ENCODE measurements at places on chromosomes 7 and 10. TPM values are rescaled to one million over a fixed set of nuclear protein-coding genes. Genes with fewer than 3 reads are reported as not detected.
A peak's percentile ranks its signal among the peaks of the same experiment; 100 is the strongest.

- no peak for DNase-seq
Observed at GRCh38 chr10:18797286-18797685, 138.1 kb downstream of the ARL5B start.

DNA sequence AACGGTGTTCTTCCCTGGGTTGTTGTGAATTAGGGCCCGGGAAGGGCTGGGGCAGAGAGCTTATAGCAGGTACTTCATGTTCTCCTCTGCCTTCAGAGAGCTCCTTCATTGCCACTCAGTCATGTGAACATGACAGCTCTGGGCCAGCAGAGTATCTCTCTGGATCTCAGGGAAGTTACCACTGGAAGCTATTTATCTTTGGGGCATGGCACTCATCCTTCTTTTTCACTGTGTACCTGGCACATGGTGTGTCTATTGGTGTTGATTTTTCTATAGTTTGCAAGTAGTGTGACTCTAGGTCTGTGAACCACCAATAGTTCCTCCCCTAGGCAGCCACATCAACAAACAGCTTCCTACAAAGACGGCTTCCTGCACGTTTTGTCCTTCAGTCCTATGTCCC, 156.6 kb downstream of the PKD1L1 start:
- no peak for DNase-seq

Gene CPXM2
- total RNA-seq, result not detected

- no peak for DNase-seq
Observed at GRCh38 chr10:116210588-116211346, 62.2 kb downstream of the GFRA1 start.

GRCh38 chr7:70034999-70035398, 436.7 kb downstream of the AUTS2 start:
- no peak for DNase-seq

DNA sequence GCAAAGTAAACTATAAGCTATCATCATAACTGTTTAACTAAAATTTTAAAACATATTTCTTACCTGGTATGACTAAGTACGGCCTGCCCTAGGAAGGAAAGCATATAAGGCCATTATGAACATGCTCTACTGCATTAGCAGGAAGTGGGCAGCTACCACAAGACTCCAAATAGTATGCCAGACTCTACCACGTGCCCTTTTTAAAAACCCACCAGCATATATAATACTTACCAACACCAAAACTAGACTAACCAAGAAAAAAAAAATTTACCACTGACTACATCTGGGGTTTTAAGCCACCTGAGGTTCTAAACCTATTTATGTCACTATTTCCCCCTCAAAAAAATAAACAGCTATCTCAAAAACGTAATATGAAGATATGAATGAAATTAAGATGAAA, 30.1 kb downstream of the NUDCD3 start:
- DNase-seq, result no peak

Gene NAPEPLD
- 5.0 TPM for total RNA-seq

DNA sequence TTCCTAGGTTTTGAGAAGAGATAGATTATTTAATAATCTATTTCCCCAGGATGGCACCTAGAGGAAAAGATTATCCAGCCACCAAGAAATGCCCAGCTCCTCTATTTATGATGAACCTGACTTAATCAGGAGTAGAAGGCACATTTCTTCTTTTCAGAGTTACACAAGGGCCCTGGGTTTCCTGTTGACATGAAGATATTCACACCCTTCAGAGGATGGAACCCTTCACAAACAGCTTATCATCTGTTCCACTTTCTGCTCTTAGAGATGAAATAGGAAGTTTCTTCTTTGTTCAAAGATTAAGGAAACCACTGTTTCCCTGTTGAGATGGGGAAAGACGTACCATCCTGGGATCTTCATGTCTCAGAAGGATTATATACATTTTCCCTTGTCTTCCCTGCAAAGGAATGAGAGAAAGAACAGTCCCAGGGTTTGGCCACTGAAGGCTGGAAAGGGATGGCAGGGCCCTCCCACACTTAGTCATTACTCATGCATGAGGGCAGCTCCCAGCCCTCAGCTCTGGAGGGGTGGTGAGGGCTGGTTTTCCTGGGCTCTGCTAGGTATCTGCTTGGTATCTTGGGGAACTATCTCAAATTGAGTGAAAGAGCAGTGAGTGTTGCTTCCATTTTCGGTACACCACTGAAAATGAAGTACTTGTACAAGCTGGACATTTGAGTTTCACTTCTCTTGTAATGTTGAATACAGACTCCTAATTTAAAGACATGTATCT, 64.0 kb downstream of the MTPAP start:
- DNase-seq, result no peak

Gene VWDE
- total RNA-seq, result 0.37 TPM

- DNase-seq, result no peak
Observed at GRCh38 chr7:149196151-149196704, 882 bp downstream of the ZNF282 start.

Gene SPDYE2
- total RNA-seq, result not detected

GRCh38 chr7:23001610-23002009, 12.3 kb downstream of the HYCC1 start:
- DNase-seq, result no peak

Gene TUBB8
- total RNA-seq, result 1.4 TPM

DNA sequence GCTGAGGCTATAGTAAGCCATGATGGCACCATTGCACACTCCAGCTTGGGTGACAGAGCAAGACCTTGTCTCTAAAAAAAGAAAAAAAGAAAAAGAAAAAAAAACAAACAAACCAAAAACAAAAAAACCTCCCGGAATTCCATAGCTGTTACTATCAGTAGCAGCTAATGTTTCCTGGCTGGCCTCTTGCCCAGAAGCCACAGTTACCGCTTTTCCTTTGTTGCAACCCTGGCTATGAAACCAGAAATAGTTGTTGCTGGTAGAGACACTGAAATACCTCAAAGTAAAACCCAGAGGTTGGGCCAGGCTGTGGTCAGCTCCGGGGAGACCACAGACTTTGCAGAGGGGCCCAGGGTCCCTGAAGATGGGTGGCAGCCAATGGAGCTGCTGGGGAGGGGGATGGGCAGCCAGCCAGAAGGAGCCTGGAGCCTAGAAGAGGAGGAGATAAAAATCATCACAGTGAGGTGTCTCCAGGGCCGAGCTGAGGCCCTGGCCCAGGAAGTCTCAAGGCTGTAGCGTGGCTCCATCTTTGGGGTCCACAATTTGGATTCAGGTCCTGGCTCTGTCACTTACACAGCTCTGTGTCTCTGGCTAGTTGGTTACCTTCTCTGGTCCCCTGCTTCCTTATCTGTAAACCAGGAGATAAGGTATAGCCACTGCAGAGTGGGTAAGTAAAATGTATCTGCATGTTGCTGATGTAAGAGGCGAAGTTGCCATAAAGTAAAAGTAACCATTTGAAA, 3.4 kb upstream of the CHST12 start:
- DNase-seq, result peak; percentile 63

GRCh38 chr10:118458957-118459641, 117.0 kb upstream of the FAM204A start:
- no peak for DNase-seq

DNA sequence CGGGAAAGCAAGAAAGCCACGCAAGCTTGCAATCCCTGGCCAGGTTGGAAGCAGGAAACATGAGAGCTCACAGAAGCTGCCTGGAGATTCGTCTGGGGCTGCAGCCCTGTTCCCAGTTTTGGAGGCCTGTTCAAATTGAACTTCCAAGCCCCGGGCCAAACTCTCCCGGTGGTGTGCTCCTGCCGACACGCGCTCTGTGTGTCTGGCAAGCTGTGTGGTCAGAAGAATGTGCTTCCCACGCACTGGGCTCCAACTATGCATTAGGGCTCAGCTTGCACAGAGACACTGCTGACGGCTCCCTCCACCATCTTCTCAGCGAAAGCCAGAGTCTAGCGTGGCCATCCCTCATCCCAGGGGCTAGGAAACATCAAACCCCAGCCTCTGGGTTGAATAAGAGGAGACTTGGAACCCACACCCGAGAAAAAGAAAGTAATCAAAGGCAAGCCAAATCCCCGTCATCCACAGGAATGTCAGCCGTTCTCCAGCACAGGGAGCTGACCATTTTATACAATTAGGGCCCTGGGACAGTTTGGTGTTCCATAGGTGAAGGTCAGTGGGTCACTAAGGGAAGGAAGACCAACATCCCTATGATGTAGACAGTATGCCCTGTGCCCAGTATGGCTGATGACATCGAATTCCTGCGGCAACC, 107.2 kb downstream of the FGFR2 start:
- DNase-seq, result no peak

Gene CYP3A4
- total RNA-seq, result not detected

- DNase-seq, result no peak
Observed at GRCh38 chr7:103795787-103796186, 193.7 kb downstream of the RELN start.

DNA sequence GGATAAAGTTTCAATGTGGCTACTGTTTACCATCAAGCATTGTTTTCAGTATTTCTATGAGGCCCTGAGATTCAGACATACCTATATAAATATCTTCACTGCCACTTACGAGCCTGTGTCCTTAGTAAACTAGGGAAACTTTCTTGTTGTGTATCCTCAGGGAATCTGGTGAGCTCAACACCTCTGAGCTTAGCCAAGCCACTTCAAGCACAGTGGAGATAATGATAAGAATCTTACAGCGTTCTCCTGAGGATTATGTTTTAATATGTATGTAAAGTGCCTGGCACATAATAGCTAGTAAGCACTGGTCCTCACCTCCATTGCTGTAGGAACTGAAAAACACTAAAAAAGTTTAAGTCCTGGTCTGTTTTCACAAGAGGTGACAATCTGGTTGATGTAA, 268.3 kb downstream of the SKIDA1 start:
- DNase-seq, result no peak

DNA sequence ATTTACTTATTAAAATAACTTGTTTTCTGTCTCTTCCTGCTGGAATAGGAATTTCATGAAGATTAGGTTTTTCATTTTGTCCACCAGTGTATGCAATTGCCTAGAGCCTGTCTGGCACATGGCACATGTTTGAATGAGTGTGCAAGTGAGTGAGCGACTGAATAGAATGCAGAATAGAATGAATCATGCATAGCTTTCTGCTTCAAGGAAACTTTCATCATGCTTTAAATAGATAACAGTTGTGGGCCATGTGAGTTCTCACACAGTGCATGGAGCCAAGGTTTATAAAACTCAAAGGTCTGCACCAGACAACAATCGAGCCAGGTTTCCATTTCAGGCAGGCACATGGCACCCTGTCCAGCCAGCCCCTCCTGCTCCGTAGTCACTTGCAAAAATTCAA, 74.2 kb upstream of the HECW1 start:
- no peak for DNase-seq

- peak; percentile 8 for DNase-seq
Observed at GRCh38 chr7:114085592-114086501, 167.0 kb upstream of the PPP1R3A start.

All from G401 (cell line).